ENCODE measurements at places on chromosomes 6 and 20.

DNA sequence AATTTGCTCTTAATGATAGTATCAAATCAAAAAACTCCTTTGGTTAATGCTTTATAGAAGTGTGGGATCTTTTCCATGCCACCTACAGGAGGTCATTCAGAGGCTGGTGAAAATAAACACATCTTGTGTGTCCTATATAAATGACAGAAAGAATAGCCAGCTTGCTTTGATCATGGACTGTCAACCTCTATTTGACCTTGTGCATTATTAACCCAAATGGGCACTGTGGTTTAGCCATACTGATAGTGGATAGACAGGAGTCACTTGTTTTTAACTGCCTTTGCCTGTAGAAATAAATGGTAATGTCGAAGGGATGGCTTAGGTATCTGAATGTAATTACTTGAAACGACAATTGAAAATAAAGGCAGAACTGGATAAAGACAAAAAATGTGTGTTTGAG lies 123.8 kb downstream of the CDKAL1 start:
- no peak for DNase-seq

GRCh38 chr20:32195581-32195980 lies 12.0 kb downstream of the PLAGL2 start:
- no peak for DNase-seq

DNA sequence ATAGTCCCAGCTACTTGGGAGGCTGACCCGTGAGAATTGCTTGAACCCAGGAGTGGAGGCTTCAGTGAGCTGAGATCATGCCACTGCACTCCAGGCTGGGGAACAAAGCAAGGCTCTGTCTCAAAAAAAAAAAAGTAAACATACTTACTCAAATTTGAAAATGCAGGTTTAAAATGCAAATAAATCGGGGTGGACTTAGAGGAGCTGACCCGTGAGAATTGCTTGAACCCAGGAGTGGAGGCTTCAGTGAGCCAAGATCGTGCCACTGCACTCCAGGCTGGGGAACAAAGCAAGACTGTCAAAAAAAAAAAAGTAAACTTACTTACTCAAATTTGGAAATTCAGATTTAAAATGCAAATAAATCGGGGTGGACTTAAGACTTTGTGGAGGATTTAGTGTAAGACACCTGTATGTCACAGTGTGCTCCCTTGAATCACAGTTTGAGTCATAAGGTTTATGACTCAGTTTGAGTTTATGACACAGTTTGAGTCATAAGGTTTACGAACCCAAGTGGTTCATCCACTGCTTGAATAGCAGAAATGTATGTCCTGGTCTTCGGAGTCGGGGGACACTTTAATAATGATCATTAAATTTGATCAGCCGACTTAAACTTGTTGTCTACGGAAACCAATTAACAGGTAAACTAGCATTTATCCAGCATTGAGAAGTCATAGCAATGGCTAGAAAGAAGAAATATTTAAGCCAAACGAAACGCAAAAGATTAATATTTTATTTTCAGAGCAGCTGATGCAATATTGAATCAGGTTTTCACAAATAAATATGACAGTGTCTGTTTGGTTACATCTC lies 6.8 kb upstream of the MRPS10 start:
- DNase-seq = peak; percentile 71

DNA sequence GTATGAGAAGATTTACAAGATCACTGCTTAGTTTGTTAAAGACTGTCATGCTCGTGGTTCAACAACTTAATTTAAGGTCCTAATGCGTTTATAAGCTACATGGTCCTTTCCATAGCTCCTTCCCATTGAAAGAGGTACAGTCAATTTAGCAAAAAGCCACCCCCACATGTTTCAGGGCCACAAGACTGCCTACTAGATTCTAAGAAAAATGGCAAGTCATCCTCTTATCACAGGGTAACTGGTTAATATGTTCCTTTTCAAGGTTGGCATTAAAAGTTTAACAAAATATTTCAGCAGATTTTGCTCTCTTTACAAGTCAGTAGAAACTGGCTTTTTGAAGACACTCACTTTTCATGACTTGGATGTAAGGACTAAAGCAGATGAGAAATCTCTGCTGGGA lies 15.7 kb downstream of the GSTA3 start:
- DNase-seq = no peak

GRCh38 chr6:2542858-2543218 lies 207.9 kb downstream of the MYLK4 start:
- DNase-seq = peak; percentile 28

GRCh38 chr6:39518221-39518620 lies 195.7 kb upstream of the KCNK16 start:
- DNase-seq = no peak
